ENCODE measurements at places on chromosomes 4 and X. TPM values are rescaled to one million over a fixed set of nuclear protein-coding genes. Genes with fewer than 3 reads are reported as not detected.

PORCN gene
- 8.5 TPM for total RNA-seq

TMEM47 gene
- 67.2 TPM for total RNA-seq

ITGB1BP2 gene
- 4.9 TPM for total RNA-seq

FSTL5 gene
- total RNA-seq = 0.07 TPM

All from thoracic aorta endothelial cell (primary cell).